ENCODE measurements at places on chromosomes 2 and 18.

DNA sequence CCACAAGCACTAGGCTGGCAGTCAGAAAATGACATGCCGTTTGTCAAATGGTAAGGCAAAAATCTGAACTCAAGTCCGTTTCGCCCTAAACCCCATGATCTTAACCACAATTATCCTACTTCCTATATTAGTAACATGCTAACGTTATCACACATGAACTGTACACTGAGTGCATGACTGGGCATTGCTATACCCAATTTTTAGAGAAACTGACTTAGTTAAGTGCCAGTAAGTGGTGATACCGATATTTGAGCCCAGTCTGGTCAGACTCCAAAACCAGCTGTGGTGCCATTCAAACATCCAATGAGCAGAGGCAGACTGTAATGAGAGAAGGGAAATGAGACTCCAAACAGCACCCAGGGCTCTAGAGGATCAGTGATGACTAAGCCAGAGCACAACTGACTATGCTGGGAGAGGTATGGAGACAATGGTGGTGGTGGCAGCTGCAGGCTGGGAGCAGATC is 311.7 kb upstream of the PKDCC start:
- no peak for DNase-seq

DNA sequence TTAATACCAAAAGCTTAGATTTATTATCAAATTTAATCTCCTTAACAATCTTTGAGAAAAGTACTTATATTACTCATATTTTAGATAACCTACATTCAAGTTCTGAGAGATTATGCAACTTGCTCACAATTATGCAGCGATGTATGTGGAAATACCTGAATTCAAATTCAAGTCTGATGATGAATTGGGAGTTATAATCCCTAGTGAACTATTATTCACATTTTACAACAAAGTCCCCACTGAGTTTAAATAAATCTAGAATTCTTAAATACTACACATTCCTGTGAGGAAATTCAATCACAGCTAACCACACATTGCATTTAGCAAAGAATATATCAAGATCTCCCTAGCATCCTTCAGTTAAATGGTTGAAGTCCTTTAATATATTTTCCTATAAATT is 278.4 kb downstream of the NOL4 start:
- no peak for DNase-seq

GRCh38 chr2:97646977-97647376 is 1.1 kb downstream of the COX5B start:
- no peak for DNase-seq

- no peak for DNase-seq
These were observed 401.8 kb downstream of the KCNJ3 start for GRCh38 chr2:155100261-155100660.

GRCh38 chr18:75214332-75214690 is 3.7 kb downstream of the TSHZ1 start:
- DNase-seq: no peak

- DNase-seq: no peak
These were observed 129.0 kb downstream of the ERBB4 start for GRCh38 chr2:212409560-212409959.

GRCh38 chr2:178191004-178191508 is 3.3 kb upstream of the OSBPL6 start:
- DNase-seq: no peak

Data from GM04503 (cell line).